ENCODE measurements at places on chromosomes 16 and 17.

- no peak for DNase-seq
Observed at GRCh38 chr16:67286441-67287235, 7.3 kb downstream of the PLEKHG4 start.

DNA sequence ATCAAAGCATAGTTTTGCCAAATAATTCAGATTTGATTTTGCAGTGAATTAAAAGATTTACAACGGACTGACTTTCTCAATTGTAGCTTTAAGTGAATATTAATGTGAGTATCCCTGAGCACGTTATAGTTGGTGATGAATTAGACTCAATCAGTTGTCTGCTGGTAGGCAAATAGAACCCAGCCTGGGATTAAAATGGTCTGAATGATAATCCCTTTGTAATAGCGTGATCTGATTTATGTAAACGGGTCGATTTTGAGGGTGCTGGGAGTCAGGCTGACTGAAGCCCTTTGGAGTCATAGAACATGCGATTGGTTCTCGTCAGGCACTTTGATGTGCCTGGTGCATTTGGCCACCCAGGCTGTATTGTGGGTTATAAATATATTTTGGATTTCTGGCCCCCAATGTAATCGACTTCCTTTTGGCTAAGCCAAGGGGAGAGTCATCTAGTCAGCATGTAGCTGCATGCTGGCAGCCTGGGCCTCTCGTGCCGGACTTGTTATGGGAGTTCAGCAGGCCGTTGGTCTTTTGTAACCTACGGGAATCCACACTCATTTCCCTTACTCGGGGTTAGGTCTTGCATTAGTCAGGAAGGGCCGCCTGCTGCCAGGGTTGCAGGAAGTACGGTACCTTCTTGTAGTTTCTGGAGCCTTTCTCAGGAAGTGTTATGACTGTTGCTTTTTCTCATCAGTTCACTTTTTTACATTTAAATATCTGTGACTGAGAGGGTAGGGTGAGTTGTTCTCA lies 5.4 kb downstream of the PGS1 start:
- DNase-seq, result no peak

GRCh38 chr17:29555840-29556239 lies 11.0 kb downstream of the ABHD15 start:
- no peak for DNase-seq

GRCh38 chr17:49603720-49604119 lies 28.0 kb downstream of the NXPH3 start:
- no peak for DNase-seq

- peak; percentile 51 for DNase-seq
Observed at GRCh38 chr16:2194852-2195321, 1.5 kb downstream of the CASKIN1 start.

DNA sequence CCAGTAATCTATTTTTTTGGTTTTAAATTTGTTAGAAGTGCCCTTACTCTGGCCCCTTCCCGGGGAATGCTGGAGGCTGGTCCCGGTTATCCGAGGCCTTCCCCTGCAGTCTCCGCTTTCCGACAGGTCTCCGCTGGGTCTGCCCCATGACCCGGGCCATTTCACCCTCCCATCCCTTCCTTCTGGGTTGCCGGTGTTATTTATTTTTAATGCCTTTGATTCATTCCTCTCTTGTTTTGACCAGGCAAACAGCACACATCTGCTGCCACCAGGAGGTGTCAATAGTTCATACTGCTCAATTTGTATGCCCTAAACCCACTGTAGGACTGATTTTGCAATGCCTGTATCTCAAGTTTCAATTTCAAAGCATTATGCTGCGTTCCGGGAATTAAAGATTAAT lies 113.2 kb upstream of the IRX5 start:
- DNase-seq, result no peak

DNA sequence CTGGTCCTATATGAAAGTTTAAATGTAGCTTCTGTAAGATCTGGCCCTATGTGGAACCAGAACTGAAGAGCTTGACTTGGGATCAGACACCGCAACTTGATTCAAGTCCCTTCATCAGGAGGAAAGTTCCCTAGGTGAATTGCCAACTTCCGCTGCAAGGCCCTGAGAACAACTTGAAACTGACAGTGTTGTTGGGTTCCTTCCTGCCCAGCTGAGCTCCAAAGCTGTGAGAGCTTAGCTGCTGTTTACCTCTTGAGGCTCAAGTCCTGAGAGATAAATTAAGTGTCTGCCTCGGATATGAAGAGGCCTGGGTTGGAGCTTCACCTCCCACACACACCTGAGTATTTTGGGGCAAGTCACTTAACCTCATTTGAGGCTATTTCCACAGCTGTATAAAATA lies 44.7 kb downstream of the REXO5 start:
- no peak for DNase-seq

GRCh38 chr17:28874750-28875149 lies 19.9 kb downstream of the ERAL1 start:
- no peak for DNase-seq

GRCh38 chr16:78072275-78072674 lies 27.2 kb upstream of the WWOX start:
- no peak for DNase-seq

DNA sequence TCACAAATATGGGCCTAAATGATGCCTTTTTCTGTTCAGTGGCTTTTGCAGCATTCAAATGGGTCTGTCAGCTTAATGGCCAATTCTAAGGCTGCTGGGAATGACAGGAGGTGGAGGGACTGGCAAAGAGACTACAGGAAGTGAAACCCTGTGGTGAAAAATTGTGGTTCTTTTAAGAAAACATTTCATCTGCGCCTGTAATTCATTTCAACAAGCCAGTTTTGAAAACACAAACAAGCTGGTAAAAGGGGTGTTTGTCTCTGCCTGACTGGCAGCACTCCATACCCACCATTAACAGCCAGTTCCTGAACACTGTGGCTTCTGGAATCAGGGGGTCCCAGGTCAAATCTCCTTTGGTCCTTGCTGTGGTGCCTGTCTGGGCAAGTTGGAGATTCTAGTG lies 3.6 kb upstream of the KDM8 start:
- DNase-seq, result peak; percentile 16

GRCh38 chr16:51762081-51762996 lies 611.3 kb upstream of the SALL1 start:
- DNase-seq, result peak; percentile 56

DNA sequence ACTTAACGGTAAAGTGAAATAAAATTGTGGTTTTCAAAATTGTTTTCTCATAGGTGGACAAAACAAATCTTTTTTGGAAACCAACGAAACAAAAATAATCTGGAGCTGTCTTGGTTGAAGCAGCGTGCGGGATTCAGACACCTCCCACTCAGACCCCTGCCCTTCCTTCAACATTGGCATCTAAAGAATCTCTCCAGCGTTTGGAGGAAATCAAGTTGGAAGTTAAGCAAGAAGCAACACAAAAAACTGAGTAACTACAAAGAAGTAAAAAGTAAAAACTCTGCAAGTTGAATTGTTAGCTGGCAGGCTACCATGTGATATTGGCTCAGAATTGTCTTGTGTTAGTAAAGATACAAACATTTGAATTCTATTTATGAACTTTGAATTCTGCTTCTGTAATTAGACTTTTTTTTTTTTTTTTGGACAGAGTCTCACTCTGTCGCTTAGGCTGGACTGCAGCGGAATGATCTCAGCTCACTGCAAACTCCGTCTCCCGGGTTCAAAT lies 361.0 kb upstream of the PMFBP1 start:
- DNase-seq, result no peak

GRCh38 chr16:30903002-30903401 lies 6.6 kb downstream of the CTF1 start:
- no peak for DNase-seq

GRCh38 chr17:77458202-77459017 lies 317.6 kb downstream of the SEC14L1 start:
- DNase-seq, result no peak

DNA sequence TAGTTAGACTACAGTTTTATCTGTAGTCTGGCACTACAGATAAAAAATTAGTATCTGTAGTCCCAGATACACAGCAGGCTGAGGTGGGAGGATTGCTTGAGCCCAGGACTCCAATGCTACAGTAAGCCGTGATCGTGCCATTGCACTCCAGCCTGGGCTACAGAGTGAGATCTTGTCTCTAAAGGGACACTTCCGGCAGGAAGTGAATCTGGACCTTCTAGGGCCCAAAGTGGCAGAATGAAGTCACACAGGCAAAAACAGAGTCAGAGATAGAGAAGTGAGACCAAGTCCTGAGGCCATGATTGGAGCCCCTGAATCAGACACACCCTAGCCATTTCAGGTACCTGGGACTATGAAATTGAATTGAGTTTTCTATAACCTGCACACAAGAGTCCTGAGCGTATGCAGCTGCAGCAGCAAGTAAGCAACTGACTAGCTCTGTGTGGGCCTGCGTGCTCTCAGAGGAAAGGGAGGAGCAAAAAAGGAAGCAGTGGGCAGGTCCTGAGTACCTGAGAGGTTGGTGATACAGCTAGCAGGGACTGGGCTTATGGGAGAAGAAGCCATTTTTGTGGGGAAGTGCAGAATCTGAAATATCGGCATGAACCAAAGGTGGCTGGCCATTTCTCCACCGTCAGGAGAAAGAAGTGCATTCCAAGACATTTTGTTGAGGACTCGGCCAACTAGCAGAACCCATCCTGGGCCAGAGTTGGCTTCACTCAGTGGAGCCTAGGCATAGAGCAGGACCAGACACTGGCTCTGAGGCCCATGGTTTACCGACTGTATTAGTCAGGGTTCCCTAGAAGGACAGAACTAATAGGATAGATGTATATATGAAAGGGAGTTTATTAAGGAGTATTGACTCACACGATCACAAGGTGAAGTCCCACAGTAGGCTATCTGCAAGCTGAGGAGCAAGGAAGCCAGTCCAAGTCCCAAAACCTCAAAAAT lies 27.2 kb upstream of the BRD7 start:
- DNase-seq, result no peak

- no peak for DNase-seq
Observed at GRCh38 chr17:72079700-72080099, 41.1 kb upstream of the SOX9 start.

DNA sequence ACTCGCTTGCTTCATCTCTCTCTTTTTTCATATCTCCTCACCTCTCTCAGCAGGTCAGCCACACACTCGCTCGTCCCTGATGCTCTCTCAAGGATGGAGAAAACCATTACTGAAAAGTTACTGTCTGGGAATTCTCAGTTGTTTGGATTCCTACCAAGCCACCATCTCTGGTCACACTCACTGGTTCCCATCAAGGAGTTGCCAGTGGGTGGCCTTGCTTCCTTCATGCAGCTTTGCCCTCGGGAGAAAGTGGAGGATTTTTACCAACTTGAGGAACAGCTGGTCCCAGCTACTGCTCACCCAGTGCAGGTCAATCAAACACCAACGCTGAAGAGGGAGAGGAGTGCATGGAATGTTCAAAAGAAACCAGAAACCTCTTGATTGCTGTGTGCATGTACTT lies 25.3 kb downstream of the MEOX1 start:
- no peak for DNase-seq

- peak; percentile 83 for DNase-seq
Observed at GRCh38 chr17:64320613-64321553, 57.8 kb upstream of the TEX2 start.

DNA sequence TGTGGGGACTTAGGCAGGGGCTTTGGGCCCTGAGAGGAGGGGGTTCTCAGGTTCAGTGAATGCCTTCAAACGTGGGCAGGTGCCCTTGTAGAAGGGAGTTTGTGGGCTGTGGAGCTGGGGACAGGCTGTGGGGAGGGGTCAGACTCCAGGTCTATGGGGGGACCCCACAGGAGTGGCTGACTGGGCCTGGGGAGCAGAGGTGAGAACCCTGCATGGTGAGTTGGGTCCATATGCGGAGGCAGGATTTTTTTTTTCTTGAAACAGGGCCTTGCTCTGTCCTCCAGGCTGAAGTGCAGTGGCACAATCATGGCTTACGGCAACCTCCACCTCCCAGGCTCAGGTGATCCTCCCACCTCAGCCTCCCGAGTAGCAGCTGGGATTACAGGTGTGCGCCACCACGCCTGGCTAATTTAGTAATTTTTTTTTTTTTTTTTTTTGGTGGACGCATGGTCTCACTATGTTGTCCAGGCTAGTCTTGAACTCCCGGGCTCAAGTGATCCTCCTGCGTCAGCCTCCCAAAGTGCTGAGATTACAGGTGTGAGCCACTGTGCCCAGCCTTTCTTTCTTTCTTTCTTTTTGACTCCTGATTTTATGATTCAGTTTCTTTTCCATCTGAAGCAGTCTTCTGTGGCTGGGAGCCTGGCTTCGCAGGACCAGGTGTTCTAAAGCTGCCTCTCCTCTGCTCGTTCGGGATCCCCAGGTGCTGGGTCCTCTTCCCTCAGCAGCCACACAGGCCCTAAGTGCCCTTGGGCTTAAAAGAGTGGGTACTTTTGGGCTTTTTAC lies 19.0 kb upstream of the ADCY7 start:
- no peak for DNase-seq

DNA sequence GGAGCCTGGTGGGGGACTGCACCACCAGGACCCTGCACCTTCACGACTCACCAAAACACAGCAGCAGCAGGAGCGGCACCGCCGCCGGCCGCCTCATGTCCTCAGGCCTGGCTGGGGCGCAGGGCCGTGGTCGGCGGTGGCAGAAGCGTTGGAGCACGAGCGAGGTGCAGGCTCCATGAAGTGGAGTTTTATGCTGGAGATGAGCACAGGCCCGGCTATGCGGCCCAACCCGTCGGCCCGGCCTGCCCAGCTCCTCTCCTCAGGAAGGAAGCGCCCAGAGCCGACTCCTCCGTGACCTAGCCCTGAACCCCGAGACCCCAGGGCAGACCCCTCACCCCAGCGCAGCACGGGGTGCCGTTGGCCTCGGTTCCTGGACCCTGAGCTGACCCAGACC lies at the start of gene PRSS27:
TSS of gene PRSS27 (minus strand) at position 161 of the 394 bp plus-strand sequence. CDS start at position 97, 64 bp downstream.
- DNase-seq, result no peak

- no peak for DNase-seq
Observed at GRCh38 chr17:28216052-28216451, 102.9 kb upstream of the TMEM97 start.

GRCh38 chr16:27326738-27327585 lies 13.2 kb downstream of the IL4R start:
- no peak for DNase-seq

DNA sequence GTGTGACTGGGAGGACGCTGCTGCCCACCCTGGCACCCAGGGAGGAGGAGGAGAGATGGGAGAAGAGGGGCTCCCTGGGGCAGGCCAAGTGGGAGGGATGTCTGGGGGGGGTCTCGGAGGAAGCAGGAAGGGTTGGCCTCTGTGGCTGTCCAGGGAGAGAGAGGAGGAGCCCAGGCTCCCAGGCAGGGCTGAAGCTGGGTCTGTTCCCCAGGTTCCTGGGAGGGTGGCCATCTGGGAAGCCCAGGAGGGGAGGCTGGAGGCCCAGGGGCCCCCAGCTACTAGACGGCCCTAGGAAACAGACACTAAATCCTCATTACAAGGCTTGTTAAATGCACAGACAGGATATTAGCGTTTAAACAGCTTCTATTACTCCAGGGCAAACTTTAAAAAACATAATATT lies 139.8 kb downstream of the ENGASE start:
- DNase-seq, result no peak

DNA sequence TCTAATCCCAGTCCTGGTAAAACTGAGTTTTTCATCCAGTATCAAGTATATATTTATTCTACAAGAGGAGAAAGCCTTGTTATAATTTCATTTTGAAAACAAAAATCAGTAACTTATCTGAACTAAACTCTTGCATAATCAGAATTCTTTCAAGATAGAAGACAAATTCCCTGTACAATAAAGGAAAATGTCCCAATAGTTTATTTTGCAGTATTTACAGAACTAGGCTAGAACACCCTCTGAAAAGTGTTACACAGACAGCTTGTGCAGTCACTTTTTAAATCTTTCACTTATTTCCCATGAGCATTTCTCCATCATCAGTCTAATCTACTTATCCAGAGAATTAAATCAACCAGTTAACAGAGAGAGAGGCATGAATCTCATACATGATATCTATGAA lies 48.5 kb downstream of the SPOP start:
- no peak for DNase-seq

- DNase-seq, result no peak
Observed at GRCh38 chr17:14299280-14300141, 1.4 kb upstream of the HS3ST3B1 start.

All from NCI-H2081 (cell line).